ENCODE measurements at places on chromosomes 5 and 9.

DNA sequence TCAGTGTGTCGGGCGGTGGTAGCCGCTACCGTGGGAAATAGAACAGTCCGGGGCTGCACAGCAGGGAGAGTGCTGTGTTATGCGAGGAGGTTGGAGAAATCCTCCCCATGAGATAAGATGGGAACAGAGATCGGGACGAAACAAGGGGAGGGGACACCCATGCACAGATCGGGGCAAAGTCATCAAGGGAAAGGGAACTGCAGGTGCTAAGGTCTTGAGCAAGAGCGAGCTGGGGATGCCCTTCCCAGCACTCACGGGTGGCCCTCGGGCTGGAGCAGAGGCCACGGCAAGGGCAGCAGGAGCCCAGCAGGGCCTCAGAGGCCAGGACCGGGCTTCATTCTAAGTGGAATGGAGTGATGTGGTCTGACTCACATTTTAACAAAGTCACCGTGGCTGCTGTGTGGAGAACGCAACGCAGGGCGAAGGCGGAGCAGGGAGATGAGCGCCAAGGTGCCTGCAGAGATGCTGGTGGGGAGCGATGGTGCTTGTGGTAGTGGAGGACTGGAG lies 7.7 kb downstream of the IL13 start:
- DNase-seq: no peak

DNA sequence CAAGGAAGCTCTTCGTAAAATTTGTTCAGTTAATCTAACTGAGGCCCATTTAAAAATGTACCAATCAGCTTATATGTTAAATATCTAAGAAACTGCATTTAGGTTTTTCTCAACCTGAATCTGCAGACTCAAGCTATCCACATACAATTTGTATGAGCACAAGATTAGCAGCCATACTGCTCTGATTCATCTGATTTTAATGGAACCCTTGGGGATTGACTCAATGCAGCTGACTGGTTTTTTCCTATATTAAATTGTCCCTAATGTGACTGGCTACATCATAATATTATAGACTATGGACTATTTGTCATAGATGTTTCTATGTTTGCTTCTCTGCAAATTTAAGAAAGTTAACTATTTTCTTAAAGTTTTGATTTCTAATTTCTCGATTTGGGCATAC lies 451.0 kb upstream of the TUSC1 start:
- no peak for DNase-seq

- DNase-seq: no peak
Measured at GRCh38 chr5:177447611-177448243, 1.1 kb downstream of the PRR7 start.

- no peak for DNase-seq
Measured at GRCh38 chr5:137733006-137733405, 2.9 kb downstream of the KLHL3 start.

DNA sequence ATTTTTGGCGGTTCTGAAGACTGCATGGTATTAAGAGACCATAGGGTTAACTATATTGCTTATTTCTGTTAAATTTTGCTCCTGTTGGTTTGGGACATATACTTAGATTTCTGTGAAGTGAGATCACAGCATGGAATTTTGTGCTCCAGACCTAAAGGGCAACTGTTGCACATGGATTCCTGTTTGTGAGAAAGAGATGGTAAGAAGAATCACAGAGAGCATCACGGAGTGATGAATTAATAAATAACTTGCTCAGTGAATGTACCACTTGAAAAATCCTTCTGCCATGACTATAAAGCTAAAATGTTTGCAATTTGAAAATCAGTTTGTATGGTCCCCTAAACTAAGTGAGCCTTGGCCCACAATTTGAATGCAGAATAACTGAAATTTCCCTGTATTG lies 4.5 kb downstream of the PSAT1 start:
- no peak for DNase-seq

- no peak for DNase-seq
Measured at GRCh38 chr5:96083361-96083881, 121.8 kb upstream of the ELL2 start.

GRCh38 chr9:115972843-115973595 lies 180.6 kb upstream of the PAPPA start:
- no peak for DNase-seq

DNA sequence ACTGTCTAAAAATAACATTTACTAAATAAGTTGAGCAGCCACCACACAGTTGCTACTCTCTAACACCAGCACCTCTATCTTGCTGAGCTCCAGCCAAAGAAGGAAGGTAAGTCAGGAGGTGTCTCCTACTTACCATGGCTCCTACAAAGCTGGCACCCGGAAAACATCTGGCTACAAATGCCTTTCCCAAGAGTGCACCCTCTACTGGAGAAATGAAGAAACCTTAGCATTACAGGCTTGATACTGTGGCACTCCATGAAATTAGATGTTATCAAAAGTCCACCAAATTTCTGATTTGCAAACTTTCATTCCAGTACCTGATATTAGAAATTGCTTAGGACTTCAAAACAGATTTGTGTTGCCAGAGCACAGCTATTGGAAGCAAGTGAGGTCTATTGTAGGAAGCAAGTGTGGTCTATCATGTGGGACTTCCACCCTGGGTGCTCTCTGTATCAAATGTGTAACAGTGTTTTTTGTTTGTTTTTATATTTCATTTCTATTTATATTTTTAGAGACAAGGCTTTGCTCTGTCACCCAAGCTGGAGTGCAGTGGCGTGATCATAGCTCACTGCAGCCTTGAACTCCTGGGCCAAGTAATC lies 25.7 kb upstream of the RFK start:
- DNase-seq: no peak

DNA sequence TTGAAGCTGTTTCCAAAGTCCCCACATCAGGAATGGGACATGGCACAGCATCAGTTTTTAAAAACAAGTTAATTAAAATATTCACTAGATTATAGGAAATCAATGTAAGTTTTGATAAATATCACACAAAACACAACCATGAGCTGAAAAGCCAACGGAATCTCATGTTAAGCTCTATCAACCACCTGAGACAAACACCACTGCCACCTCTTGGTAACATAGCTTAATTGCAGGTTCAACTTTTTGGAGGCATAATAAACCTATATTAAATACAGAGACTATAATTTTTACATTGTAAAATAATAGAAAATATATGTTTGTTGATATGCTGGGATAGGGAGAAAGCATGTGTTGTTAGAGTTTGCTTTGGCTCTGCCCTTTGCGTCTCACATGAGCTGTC lies 126.1 kb downstream of the SV2C start:
- no peak for DNase-seq

DNA sequence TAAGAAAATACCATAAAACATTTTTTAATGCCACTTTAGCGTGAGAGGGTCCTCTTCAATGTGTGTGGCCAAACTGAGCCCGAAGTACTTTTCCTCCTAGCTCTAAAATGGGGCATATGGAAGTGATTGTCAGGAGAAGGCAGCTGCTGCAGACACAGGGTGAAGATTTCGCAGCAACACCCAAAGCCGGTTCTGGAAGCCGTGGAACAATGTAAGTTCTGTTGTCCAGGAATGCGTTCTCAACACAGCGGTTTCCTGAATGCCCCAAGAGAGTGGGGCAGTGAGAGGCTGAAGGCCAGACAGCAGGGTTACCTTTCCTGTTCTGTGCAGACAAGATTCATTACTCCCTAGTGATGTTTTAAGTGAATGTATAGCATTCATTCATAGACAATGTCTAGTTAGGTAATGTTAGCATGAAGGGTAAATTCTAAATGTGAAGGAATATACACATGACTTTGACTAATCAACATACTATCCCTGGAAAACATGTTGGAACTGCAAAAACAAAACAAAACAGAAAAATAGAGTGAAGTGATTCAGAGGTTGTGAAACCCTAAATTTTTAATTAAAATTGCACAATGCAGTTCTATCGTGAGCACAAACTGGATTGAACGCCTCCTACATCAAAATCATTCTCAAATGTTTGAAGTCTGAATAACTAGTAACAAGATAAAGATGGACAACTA lies 197.0 kb upstream of the SEMA6A start:
- no peak for DNase-seq

- DNase-seq: no peak
Measured at GRCh38 chr5:147417135-147417813, 92.6 kb downstream of the DPYSL3 start.

DNA sequence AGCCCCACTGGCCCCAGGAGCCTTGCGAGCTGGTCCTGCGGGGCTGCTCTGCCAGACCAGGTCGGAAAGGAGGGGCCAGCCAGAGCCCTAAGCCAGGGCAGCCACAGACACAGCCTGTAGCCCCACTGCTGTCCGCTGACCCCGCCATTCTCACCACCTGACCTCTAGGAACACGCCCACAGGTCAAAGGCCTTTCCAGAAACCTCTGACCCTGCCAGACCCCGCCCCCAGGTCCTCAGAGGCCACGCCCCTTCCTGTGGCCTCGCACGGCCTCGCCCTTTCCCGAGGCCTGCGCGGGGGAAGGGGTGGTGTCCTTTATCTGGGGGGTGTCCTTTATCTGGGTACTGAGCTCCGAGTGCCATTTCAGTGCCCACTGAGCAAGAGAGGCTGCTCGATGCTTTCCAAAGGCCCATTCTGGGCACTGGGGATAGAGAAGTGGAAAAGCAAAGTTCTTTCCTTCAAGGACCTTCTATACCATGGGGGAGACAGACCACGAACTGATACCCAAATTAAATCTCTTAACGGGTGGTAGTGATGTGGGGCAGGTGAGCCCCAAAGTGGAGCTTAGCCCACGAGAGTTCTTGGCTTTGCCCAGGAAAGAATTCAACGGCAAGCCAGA lies 46.5 kb downstream of the P4HA2 start:
- DNase-seq: no peak

DNA sequence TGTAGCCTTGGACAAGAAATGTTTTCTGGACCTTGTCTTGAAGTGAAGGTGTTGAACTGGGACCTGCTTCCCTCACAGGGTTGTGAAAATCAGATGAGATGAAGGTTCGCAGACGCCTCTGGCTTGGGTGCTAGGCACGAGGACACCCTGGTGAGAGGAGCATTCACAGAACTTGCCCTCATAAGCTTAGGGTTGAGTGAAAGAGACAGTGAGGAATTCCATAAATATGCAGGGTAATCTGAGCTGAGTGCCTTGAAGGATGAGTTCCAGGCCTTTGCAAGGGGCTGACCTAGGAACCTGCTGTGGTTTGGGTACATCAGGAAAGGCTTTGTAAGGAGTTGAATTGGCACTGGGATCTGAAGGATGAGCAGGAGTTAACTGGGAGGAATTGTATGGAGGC lies 75.7 kb upstream of the SAP30L start:
- no peak for DNase-seq

DNA sequence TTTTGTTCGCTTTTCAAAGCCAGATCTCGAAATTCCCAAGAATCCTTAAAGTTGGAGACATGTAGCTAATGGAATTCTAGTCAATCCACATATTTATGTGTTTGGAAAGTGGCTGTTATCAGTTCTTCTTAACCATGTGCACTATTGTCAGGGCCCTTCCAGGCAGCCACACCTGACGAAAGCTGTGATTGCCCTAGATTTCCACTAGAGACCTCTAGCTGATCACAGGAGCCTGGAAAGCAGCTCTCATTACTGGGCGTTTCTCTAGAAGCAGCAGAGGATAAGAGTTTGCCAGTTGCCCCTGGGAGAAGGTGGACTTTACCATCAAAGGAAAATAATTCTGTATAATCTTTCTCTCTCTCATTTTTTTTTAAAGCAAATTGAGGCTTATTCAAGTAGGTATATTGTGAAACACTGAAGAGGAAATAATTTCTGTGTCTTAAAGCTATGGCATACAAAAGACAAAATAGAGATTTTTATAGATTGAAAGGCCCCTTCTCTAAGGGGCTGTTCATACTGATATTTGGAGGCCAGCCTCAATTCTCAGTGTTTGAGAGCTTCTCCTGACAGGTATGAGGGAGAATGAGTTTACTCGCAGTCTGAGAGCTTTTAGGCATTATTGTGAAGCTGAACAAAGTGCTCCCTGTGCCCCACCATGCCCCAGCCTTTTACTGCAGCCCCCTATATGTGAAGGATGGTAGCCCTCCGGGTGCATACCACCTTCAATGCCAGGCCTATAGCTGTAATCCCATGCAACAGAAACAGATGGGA lies 405.4 kb upstream of the ACTBL2 start:
- no peak for DNase-seq

DNA sequence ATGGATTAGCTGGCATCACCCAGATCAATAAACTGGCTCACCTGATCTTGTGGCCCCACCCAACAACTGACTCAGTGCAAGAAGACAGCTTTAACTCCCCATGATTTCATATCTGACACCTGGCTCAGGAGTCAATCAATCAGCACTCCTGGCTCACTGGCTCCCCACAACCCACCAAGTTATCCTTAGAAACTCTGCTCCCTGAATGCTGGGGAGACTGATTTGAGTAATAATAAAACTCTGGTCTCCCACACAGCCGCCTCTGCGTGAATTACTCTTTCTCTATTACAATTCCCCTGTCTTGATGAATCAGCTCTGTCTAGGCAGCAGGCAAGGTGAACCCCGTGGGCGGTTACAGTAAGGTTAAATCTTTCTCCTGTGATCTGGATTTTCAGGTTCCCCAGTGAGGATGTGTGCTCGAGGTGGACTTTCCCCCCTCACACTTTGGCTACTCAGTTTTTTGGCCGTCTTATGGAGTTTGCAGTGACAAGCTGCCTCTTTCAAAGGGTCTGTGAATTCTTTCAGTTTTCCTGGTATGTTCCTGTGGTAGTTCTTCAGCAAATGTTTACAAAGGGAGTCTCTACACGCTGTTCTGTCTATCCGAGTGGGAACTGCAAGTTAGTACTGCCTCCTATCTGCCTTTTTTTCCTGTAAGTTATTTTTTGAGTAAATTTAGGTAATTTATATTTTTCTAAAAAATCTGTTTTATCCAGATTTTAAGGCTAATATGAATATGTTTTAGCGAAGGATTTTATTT lies 500.2 kb upstream of the NUDT12 start:
- DNase-seq: no peak

- DNase-seq: no peak
Measured at GRCh38 chr5:14399054-14399692, 182.4 kb upstream of the OTULINL start.

DNA sequence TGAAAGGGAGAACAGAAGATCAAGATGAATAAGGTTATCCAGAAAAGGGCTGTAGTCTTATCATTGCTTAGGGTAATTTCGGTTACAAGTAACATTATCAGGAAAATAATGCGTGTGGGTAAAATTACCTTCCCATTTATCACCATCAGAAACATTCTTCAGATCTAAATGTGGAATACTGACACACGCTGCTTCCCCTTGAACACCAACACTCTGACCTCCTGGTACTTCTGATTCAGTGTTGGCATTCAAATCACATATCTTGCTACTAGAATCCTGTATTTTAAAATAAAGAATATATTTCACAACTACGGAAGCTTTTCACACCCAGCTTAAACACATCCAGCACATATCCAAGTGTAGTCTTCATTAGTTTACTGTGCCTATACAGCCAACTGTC lies 70.2 kb downstream of the PKD2L2 start:
- no peak for DNase-seq

DNA sequence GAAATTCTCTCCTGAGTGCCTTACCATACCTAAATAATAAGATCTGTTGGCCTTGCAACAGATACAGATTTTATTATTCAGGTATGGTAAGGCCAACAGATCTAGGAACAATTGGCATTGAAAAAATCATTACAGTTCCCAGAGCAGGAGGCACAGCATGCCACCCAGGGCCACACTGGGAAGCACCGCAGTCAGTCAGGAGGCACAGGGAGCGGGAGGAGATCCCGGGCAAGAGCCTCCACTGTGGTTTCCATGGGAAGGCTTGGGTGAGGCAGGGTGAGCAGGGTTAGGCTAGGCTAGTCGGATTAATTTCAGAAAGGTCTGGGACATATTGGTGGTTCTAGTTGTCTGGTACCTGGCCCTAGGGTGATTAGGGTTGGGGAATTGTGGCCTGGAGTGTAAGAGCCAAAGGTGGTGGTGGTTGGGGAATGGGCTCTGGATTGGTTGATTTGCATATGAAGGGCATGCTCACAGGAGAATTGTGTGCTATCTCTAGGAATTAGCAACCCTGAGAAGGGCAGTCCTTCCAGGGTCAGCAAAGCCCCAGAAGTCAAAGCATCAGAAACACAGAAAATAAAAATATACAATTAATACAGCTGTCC lies 111.4 kb downstream of the PDE8B start:
- no peak for DNase-seq

Measured in stimulated activated CD4-positive, alpha-beta T cell treated with anti-CD3 and anti-CD28 coated beads, TNF-alpha, amount 100 ng/mL, for 24 hours (primary cell).